ENCODE measurements at places on chromosomes 2 and 18.

- no peak for DNase-seq
These were observed 55.6 kb downstream of the FAM117B start for GRCh38 chr2:202690321-202690900.

DNA sequence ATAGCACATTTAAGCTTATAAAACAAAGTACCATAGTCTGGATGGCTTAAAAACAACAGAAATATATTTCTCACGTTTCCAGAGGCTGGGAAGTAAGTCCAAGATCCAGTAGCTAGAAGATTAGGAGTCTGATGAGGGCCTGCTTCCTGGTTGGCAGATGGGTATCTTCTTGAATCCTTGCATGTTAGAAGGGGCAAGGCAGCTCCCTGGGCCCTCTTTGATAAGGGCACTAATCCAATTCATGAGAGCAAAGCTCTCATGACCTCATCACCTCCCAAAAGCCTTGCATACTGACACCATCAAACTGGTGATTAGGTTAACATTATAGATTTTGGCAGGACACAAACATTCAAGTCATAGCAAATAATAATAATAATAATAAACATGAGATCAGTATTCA is 146.4 kb downstream of the CCDC102B start:
- no peak for DNase-seq

GRCh38 chr2:32627441-32627813 is 423 bp upstream of the TTC27 start:
- DNase-seq = no peak

GRCh38 chr2:70132244-70133126 is 45.2 kb downstream of the PCBP1 start:
- no peak for DNase-seq

GRCh38 chr2:98483257-98483861 is 38.7 kb downstream of the INPP4A start:
- no peak for DNase-seq

Measured in activated T-helper 1 cell treated with anti-CD3 and anti-CD28 coated beads, Interleukin-2, amount 50 U/mL, for 16 hours (primary cell).